AG10803 (cell line): ENCODE measurements at places on chromosomes 3 and 15.

DNA sequence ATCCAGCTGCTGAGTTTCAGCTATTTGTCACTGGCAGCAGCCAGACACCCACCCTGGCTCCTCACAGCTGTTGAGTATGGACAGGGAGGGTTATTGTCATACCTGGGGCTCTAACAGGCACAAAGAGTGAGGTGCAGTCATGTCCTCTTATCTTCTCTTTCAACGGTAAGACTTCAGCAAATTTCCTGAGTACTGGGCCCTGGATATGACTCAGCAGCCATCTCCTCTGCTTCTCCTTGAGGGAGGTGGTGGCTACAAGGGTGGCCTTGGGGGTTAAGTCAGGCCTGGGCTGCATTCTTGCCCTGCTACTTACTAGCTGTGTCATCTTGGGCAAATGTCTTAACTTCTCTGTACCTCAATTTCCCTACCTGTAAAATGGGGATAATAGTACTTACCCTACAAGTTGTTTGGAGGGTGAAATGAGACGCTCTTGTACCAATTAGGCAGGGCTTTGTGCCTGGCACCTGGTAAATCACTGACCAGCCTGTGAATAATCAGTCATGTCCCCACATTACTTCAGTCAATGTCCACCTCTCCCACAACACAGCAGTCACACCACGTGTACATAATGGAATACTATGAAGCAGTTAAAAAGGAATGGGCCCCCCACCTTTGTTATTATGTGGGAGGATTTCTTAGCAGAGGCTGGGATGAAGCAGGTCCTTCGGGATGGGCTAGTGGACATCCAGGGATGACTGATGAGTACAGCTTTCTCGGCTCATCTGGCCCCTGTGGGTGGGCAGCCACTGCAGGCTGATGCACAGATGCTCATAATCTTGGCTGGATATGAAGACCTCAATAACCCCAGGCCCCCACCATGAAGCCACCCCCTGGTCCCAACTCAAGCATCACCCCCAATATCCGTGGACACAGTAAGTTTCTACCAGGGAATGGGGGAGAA lies 528.8 kb downstream of the SHQ1 start:
- DNase-seq, result peak; percentile 52

- DNase-seq, result no peak
Measured at GRCh38 chr3:190130037-190130436, 9.3 kb upstream of the P3H2 start.

GRCh38 chr3:171417813-171418212 lies 42.4 kb downstream of the TNIK start:
- peak; percentile 79 for DNase-seq

DNA sequence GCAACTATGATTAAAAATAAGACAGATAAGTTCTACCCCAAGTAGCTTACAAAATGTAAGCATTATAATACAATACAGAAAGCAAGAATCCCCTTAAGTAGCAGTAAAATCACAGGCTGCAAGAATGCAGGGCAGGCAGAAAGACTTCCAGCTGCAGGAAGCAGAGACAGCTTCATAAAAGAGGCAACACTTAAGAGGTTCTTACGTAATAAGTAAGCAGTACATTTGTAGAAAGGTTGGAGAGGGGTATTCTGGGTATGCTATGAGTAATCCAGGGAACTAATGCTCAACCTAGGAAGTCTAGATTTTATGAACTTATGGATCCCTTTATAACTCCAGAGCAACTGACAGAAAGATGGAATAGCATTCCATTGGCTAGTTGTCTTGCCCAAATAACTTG lies 151.6 kb downstream of the IL5RA start:
- DNase-seq, result no peak

DNA sequence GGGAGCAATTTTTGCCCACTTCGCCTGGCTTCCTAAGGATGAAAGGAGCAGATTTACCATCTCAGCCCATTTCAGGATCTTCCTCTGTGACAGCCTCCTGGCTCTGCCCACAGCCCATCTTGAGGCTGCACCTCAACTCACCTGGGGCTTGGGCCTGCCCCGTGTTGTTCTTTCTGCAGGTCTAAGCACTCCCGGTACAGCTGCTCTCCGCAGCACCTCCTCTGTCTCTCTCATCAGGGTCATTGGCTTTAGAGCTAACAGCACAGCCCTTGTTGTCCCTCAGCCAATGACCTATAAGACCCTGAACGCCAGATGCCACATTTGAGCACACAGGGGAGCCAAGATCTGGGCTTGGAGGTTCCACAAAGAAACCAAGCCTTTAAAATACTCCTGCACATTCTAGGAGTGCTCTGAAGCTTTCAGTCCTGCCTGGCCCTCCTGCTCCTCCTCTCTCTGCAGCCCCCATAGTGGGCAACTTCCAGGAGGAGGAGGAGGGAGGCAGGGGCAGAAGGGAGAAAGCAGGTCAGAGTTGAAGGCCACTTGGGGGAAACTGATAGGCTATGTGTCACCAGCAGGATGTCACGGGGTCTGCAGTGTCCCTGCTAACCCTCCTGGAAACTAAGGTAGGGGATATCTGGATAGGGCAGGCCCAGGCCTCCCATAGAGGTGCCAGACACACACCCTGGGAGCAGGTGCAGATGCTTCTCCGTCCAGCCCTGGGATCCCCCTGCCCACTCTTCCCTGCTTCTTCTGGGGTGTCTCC lies 115.6 kb downstream of the ETFA start:
- DNase-seq, result no peak

DNA sequence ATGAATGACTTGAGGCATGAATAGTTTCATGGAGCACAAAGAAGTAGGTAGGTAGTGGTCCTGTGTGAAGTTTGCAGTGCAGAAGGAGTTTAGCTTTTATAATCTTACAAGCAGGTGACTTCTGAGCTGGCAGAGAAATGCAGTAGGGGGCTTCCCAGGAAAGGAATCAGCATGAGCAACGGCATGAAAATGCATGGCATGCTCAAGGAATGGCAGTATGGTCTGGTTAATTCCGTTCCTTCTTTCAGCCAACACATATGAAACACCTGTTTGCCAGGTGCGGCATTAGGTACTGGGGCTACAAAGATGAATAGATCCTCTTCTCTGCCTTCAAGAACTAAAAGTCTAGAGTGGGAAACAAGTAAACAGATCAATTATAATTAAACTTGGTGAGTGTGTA lies 138.0 kb upstream of the BHLHE40 start:
- DNase-seq, result no peak

DNA sequence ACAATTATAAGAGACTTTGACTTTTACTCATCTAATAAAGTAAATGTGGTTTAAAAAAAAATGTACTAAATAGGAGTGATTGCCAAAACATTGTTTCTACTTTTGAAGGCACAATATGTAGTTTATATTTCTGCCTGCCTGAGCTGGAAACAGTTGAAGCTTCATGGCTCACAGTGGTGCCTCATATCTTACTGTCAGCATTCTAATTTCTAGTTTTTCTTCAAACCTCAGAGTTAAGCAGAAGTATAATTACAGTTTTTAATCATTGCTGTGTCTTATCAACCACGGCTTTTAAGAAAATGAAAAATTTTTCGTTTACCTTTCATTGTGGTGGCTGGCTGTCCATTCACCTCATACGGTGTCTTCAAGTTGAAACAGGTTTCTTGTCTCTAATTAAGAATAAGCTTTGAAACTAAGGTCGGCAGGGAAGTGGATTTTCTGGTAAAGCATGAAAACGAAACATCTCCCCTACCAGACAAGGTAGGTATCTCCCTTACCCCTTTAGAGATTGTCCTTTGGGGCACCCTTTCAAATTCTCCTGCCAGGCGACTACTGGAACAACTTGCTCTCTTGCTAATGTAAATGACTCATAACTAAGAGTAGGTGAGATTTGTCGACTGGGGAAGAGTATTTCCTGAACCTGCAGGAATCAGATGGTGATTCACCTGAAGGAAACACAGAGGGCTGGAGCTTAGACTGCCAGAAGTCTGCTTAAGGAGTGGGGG lies at the start of gene GPR87:
Gene GPR87 (minus strand): TSS at position 554 of the 725 bp plus-strand sequence. CDS start 16,720 bp downstream, outside the sequence.
- DNase-seq, result no peak

- DNase-seq, result no peak
Measured at GRCh38 chr3:10447527-10448260, 57.7 kb downstream of the ATP2B2 start.
